A549 treated with Hydrocortisone at 1 μM for 4 hours (cell line): ENCODE measurements at places on chromosomes 12 and 14. TPM values are rescaled to one million over a fixed set of nuclear protein-coding genes. Genes with fewer than 3 reads are reported as not detected.

The CCDC38 gene
- total RNA-seq: 0.07 to 0.30 TPM (median 0.14 TPM) in 5 replicates

The IFNG-AS1 gene
- not detected in 5 replicates for total RNA-seq

The OVCH1 gene
- not detected in 5 replicates for total RNA-seq

The NTN4 gene
- 36.5 to 45.2 TPM (median 42.3 TPM) in 5 replicates for total RNA-seq

The MGP gene
- 0.08 TPM in 1 of 5 replicates, not detected in the others for total RNA-seq

The ACOT4 gene
- 1.5 to 2.4 TPM (median 2.2 TPM) in 5 replicates for total RNA-seq

The SERPINA10 gene
- total RNA-seq: 0.05 TPM in 1 of 5 replicates, not detected in the others

The GALNT8 gene
- not detected in 5 replicates for total RNA-seq
